ENCODE measurements at places on chromosomes 1 and 21.

GRCh38 chr1:145824499-145824842 lies 471 bp downstream of the POLR3C start:
- no peak for DNase-seq

DNA sequence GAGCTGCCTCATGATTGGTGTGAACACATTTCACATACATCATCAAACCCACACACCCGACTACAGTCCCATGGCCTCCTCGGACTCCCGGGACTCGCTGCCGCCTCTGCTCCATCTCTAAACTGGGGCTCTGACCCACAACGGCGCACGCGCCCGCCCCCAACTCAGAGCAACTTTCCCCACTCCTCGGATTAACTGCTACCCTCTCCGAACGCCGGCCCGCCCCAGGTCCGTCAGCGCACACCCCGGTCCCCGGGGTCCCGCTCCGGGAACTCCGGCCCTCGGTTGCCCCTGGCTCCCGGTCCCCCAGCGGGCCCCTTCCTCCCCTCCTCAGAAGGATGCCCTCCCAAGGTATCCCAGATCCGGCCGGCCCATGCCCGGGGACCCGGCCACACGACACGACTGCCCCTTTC lies 740 bp downstream of the DSTYK start:
- DNase-seq, result no peak

GRCh38 chr1:161840363-161840762 lies 74.2 kb downstream of the ATF6 start:
- no peak for DNase-seq

GRCh38 chr1:78419309-78419708 lies 71.5 kb upstream of the PTGFR start:
- no peak for DNase-seq

DNA sequence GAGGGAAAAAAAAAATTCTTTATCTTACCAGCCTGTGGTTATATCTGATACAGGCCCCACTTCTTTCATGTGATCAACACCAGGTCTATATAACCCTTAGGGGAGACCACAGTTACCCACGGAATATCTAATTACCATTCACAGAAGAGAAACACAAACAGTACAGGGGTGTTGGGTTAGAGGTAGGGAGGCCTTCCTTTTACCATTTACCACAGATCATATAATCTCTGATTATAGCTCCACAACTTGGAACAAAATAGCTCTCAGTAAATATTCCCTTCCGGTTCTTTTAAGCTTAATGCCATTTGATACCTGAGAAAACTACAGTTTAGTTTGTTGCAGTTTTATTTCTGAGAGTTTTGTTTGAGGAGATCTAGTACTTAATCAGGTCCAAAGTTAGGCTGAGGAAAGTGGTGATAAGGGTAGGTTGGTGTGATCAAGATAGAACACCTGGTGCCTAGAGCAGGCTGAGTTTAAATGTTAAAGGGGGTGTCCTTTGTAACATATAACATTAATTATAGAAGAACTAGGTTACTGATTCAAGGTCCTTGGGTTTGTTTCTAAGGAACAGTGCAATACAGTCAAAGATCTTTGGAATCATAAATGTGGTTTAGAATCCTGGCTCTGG lies 14.1 kb downstream of the EPB41 start:
- DNase-seq, result no peak
